A549 treated with Mapracorat at 1 μM for 4 hours (cell line): ENCODE measurements at places on chromosomes 6 and 20. TPM values are rescaled to one million over a fixed set of nuclear protein-coding genes. Genes with fewer than 3 reads are reported as not detected.

EYA4 gene
- total RNA-seq = 8.3 to 10.9 TPM (median 9.2 TPM) in 5 replicates

B3GALT4 gene
- 0.56 to 1.3 TPM (median 0.87 TPM) in 5 replicates for total RNA-seq

SGK2 gene
- 6.7 to 8.7 TPM (median 7.0 TPM) in 5 replicates for total RNA-seq

NHSL1 gene
- total RNA-seq = 2.0 to 3.6 TPM (median 3.0 TPM) in 5 replicates

FAM209B gene
- total RNA-seq = 0.22 to 0.67 TPM (median 0.34 TPM) in 5 replicates

LRRC73 gene
- 0.46 to 1.3 TPM (median 1.1 TPM) in 5 replicates for total RNA-seq

KIAA0408 gene
- total RNA-seq = 4.4 to 7.3 TPM (median 6.4 TPM) in 5 replicates

IGF2R gene
- total RNA-seq = 26.5 to 33.4 TPM (median 29.9 TPM) in 5 replicates

HDGFL1 gene
- not detected in 5 replicates for total RNA-seq

HMGCLL1 gene
- 0.12 to 0.20 TPM (median 0.15 TPM) in 4 of 5 replicates, not detected in the other for total RNA-seq

CFAP61 gene
- 0.16 to 0.48 TPM (median 0.47 TPM) in 4 of 5 replicates, not detected in the other for total RNA-seq

GLP1R gene
- total RNA-seq = not detected in 5 replicates

PRND gene
- total RNA-seq = not detected in 5 replicates

GPR63 gene
- 0.35 to 0.51 TPM (median 0.38 TPM) in 5 replicates for total RNA-seq

RAB22A gene
- total RNA-seq = 9.1 to 12.5 TPM (median 11.0 TPM) in 5 replicates

MTFR2 gene
- total RNA-seq = 11.7 to 12.4 TPM (median 12.0 TPM) in 5 replicates

NRSN1 gene
- not detected in 5 replicates for total RNA-seq

LGSN gene
- 2.0 to 3.0 TPM (median 2.2 TPM) in 5 replicates for total RNA-seq

SPACA1 gene
- not detected in 5 replicates for total RNA-seq

CALHM6 gene
- total RNA-seq = 0.33 TPM in 1 of 5 replicates, not detected in the others

PRIM2 gene
- 10.6 to 13.4 TPM (median 11.5 TPM) in 5 replicates for total RNA-seq

OSTM1 gene
- total RNA-seq = 16.0 to 30.3 TPM (median 21.2 TPM) in 5 replicates

GSS gene
- total RNA-seq = 57.5 to 59.2 TPM (median 58.4 TPM) in 5 replicates

ZBTB46 gene
- total RNA-seq = 0.75 to 1.1 TPM (median 0.92 TPM) in 5 replicates

JAG1 gene
- total RNA-seq = 33.7 to 40.1 TPM (median 37.9 TPM) in 5 replicates

SLC35F1 gene
- total RNA-seq = not detected in 5 replicates
